ENCODE measurements at places on chromosomes 11 and 22.

GRCh38 chr11:123799438-123799837 is 6.7 kb downstream of the OR6M1 start:
- no peak for DNase-seq

- DNase-seq = peak; percentile 22
Observed at GRCh38 chr11:133978794-133979193, 22.0 kb upstream of the IGSF9B start.

DNA sequence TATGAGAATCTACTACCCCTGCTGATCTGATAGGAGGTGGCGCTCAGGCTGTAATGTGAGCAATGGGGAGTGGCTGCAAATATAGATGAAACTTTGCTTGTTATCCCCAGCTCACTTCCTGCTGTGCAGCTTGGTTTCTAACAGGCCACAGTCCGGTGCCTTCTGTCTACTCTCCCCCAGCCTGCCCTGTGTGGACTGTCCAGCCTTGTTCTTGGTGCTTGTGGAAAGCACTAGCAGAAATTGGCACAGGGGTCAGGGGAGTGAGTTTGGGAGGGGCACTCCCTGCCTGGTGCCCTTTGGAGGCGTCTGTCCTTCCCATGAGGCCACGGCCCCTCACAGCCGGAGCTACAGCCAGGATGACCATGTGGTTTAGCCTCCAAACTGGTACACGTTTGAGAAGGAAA is 14.3 kb downstream of the MOV10L1 start:
- no peak for DNase-seq

- no peak for DNase-seq
Observed at GRCh38 chr11:113991718-113992458, 17.0 kb downstream of the HTR3A start.

- no peak for DNase-seq
Observed at GRCh38 chr11:3036419-3036818, 20.8 kb downstream of the CARS1 start.

DNA sequence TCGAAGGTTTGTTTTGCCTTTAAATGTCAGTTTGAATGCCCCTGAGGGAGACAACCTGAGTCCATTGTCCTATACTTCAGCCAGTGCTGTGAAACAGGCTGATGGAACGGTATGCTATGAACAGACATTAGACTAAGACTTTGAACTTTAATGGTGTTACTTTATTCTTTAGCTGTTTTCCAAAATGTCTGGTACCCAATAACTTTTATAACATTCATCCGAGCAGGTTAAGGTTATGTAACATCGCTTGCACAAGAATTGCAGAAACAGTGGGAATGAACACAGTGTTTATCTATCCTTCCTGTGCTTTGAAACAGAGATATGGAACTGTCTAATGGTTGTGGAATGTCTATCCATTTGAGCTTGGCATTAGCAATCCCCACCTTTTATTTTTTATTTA is 12.5 kb upstream of the PTS start:
- peak; percentile 12 for DNase-seq

GRCh38 chr11:32262367-32262766 is 171.5 kb downstream of the RCN1 start:
- no peak for DNase-seq

GRCh38 chr11:130603335-130603906 is 155.0 kb downstream of the ADAMTS15 start:
- no peak for DNase-seq

DNA sequence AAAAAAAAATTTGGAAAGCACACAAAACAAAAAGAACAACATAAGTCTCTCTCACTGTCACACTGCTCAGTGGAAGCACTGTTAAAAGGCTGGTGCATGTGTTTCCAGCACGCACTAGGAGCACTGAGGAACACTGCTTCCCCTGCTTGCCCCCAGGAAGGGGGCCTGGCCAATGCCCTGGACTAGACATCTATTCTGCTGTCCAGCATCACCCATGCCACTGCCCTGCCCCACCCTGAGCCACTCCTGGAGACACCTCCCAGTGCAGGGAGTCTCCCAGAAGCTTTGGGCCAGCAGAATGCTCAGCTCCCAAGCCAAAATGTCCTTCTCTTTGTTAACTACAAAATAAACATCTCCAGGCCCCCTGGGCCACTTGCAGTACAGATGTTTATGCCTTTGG is 49.7 kb upstream of the EMID1 start:
- no peak for DNase-seq

DNA sequence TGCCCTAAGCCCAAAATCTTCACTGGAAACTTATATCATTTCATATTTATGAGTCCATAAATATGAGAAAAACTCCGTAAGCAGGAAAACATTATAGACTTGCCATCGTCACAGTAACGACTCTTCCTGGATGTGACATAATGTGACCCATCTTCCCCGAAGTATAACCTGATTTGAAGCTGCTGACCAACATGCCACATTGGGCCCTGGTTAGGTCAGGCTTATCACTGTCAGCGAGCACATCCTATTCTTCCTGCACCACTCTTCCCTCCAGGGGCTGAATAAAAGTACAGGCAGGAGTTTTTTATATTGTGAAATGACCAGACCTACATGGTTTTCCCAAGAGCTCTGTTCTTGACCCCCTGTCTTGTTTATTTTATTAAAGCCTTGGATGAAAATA is 12.1 kb upstream of the BLID start:
- no peak for DNase-seq

- peak; percentile 41 for DNase-seq
Observed at GRCh38 chr11:77503006-77503405, 29.1 kb upstream of the PAK1 start.

DNA sequence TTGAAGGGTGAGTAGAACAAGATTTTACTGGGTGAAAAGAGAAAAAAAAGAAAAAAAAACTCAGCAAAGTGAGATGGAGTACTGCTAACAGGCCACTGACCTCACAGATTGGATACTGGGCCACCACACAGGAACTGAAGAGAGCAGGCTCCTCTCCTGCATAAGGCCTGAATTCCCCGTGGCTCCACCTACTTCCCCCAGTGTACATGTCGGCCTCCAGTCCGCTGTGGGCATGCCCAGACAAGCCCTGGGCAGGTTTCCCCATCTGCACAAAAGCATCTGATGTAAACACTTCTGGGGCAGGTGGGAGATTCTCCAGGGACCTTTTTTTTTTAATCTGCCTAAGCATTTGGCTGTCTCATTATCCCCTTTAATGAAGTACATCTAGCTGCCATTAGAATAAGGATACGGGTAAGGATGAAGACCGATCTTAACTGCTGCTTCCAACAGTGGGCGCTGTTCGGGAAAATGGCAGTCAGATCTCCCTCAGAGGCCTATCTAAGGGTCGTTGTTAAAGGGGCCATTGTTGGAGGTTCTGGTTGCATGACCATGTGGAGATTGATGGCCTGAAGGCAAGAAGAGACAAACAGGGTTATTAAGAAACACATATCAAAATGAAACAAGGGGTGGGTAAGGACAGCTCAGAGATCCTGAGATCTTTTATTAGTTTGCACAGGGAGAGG is 48.5 kb downstream of the MS4A13 start:
- DNase-seq = peak; percentile 1

- DNase-seq = no peak
Observed at GRCh38 chr22:29146091-29146560, 59.6 kb upstream of the EMID1 start.

DNA sequence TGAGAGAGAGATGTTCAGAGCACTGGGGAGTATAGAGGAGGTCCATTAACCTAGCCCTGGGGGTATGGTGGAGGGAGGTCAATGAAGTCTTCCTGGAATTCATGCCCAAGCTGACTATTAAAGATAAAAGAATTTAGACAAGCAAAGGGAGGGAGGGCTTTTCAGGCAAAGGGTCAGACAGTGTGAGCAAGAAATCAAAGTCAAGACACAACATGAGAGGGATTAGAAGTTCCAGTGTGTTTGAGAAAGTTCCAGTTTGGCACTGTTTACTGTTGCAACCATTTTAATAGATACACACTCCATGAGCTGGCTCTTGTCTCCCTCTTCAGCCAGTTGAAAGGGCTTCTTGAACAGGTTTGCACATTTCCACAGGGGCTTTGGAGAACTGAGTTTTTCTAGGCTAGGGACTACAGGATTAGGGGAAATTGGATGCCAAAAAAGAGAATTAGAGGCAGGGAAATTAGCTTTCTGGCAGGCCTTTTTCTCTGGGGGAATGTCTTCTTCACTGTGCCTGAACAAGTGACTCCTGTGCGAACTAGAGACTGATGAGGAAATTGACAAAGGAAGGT is 14.7 kb upstream of the NNMT start:
- no peak for DNase-seq

DNA sequence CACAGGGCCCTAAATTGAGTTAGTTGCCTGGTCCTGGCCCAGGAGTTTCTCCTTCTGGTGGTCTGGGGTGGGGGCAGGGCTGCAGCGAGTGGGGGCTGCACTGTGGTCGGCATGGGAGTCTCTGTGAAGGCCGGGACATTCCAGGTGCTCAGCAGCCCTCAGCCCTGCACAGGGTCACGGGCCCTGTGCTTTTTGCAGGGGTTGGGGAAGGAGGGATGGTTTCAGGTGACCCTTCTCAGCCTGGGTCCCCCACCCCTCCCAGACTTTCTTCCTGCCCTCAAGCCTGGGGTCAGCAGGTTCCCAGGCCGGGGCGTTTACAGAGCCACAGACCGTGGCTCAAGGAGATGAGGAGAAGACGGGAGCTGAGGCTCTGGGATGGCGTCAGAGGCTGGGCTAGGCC is 7.8 kb downstream of the EMID1 start:
- DNase-seq = no peak

DNA sequence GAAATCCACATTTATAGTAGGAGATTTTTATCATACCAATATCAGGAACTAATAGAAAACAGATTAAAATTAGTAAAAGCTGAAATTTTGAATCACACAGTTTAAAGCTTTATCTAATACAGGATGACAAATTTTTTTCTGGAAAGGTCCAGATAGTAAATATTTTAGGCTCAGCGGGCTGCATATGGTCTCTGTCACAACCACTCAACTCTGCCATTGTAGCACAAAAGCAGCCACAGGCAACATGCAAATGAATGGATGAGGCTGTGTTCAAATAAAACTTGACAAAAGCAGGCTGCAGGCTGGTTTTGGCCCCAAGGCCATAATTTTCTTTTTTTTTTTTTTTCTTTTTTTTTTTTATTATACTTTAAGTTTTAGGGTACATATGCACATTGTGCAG is 108.2 kb upstream of the CCDC90B start:
- DNase-seq = no peak

DNA sequence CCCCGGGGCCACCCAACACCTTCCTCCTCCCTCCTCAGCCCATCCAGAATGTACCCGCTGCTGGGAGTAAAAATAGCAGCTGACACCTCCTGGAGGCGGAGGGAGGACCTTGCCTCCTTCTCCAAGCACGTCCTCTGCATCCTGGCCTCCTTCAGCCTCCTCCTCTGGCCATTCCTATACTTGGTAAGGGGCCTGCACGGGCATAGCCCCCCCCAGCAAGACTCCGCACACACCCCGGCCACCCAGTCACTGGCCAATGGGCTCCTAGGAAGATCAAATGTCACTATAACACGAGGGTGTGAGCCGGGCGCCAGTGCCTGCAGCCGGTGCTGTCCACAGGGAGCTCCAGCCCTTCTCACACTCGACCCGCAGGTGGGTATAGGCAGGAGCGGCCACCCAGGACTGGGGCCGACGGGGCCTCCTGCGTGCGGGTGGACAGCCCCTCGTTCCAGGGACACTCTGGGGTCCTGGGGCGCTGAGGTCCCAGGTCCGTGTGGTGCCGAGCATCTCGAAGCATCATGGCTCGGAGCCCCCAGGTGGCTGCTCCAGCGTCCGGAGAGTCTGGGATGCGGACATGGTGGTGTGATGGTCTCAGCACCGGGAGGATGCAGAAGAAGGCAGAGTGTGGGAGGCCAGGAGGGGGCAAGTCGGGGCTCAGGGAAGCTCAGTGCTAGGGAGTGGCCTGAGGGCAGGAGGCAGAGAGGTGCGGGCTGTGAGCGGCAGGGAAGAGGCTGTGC is at the start of gene TNNT3:
TSS of gene TNNT3 (plus strand) at position 313 of the 737 bp plus-strand sequence. CDS start 3,172 bp downstream, outside the sequence.
- no peak for DNase-seq

DNA sequence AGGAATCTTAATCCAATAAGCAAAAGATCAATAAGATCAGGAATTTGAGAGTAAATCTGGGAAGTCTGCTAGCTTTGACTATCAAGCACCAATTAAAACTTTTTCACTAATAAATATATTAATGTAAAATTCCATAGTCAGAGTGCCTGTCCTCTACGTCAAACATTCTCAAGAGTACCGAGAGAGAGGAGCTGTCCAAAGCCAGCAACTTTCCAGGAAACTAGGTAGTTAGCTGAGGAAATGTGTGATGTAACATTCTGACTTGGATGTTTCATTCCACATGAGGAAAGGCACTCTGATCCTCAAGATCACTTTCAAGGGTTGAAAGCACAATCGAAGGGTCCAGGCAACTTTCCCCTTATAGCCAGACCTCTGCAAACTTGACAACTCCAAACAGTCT is 113.2 kb downstream of the STK33 start:
- no peak for DNase-seq
